Temporal lobe (tissue), 4 donors: ENCODE measurements at places on chromosomes 7 and 10. TPM values are rescaled to one million over a fixed set of nuclear protein-coding genes. Genes with fewer than 3 reads are reported as not detected.

The LLCFC1 gene
- not detected for total RNA-seq

The PYROXD2 gene
- 0.98 TPM for total RNA-seq

The CARD11 gene
- 0.25 TPM for total RNA-seq

The EXOC6 gene
- 91.5 TPM for total RNA-seq

The OPN4 gene
- not detected for total RNA-seq

The CDH23 gene
- 3.4 TPM for total RNA-seq

The AGBL3 gene
- total RNA-seq = 4.7 TPM

The MOGAT3 gene
- not detected for total RNA-seq

The EEF1AKMT2 gene
- 36.9 TPM for total RNA-seq
